ENCODE measurements at places on chromosomes 3 and 15.

DNA sequence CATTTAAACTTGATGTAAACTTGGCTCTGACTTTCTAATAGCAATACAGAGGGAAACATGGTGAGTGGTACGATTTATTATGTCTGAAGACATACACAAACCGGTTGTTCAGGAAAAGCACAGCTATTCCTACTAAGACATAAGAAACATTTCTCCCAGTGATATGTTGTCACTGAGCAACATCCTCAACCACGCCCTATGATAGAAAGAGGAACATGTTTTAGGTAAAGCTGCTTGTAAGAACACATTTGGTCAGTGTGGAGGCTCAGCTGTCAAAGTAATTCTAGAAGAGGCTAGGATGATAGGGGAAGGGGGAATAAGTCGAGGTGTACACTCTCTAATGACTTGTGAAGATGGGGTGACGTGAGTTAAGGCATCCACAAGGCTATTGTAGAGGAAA is 42.7 kb upstream of the B3GNT5 start:
- no peak for DNase-seq

DNA sequence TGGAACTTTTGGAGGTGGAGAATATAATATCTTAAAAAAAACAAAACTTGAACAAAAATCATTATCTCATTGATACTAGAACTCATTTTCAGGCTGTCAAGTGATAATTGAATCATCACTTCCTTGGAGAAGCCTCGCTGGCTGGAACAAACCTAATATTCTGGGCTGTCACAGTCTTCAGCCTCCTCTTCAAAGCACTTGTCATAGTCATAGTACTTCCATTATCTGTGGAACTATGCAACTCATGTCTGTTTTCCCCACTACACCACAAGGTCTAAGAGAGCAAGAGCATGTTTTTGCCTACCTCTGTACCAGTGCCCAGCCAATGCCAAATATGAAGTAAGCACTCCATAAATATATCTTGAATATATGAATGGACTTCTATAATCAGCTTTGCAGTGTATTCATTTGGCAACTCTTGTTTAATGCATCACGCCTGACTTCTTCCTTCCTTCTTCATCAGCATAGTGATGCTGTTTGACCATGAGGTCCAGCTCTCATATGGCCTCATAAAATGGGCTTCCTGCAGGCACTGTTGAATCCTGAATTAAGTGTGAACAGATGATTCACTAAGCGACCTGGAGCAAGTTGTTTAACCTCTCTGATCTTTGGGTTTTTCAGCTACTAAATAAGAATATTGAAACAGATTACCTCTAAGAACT is 86.6 kb upstream of the SNRK start:
- no peak for DNase-seq

- no peak for DNase-seq
Measured at GRCh38 chr3:24048843-24049242, 103.8 kb downstream of the NR1D2 start.

DNA sequence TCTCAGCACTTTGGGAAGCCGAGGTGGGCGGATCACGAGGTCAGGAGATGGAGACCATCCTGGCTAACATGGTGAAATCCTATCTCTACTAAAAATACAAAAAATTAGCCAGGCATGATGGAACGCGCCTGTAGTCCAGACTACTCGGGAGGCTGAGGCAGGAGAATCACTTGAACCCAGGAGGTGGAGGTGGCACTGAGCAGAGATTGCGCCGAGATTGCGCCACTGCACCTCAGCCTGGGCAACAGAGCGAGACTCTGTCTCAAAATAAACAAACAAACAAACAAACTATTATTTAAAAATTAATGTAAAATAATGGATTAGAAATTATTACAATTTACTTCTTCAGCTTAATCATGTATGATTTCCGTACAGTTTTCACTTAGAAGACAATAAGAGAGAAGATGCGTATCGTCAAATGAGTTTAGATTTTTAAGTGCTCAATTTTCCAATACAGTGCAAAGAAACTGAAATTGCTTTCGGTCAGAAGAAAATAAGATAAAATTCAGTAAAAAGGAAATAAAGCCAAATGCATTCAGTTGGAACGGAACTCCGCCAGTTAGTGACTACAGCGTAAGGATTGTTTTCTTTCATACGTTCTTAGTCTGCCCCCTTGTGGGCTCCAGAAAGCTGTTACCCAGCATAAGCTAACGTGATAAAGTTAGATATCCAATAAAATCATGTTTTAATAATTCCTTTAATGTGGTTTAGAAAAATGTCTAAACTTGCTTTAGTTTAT is 24.8 kb downstream of the AADAC start:
- no peak for DNase-seq

GRCh38 chr3:138038725-138039462 is 28.9 kb downstream of the CLDN18 start:
- DNase-seq: no peak

GRCh38 chr15:38670128-38671005 is 105.8 kb upstream of the RASGRP1 start:
- DNase-seq: peak; percentile 28

DNA sequence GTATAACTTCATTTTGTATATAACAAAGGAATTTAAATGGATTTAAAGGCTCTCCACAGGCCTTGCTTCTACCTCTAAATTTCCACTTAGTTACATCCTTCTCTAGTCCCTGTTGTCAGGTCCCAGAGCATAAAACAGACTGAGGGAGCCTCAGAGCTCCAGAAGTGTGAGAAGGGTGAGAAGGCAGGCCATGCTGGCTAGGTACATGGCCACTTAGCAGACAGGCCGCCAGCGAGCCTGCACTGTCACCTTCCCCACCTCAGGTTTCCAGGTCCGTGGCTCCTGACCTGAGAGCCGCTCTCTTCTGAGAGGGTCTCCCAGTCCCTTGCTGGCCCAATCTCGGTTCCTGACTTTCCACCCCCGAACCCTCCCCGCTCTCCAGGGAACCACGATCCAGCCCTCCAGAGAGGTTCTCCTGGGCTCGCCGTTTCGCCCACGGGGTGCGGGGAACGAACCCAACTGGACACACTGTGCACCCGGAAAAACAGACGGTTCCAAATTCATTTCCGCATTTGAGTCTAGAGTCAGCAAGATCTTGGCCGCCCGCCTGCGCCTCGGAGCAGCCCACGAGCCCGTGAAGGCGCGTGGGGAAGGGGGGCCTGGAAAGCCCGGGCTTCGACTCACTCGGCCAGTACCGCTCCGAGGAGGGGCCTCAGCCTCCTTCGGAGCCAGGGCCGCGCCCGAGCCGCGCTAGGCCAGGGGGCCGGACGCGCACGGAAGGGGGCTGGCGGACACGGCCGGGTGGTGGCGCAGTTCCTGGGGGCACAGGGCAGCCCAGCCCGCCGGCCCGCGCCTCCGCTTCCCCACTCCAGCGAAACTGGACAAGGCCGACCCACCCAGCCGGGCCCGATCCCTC is 16.7 kb upstream of the SOX2 start:
- DNase-seq: no peak

- DNase-seq: no peak
Measured at GRCh38 chr15:90000186-90001001, 730 bp upstream of the ZNF710 start.

GRCh38 chr15:99031688-99032282 is 24.2 kb upstream of the PGPEP1L start:
- no peak for DNase-seq

GRCh38 chr3:100057716-100058575 is 56.4 kb downstream of the FILIP1L start:
- DNase-seq: no peak

GRCh38 chr3:197149528-197149927 is 119.9 kb upstream of the MELTF start:
- DNase-seq: no peak

- DNase-seq: no peak
Measured at GRCh38 chr3:39387411-39387975, 4.3 kb downstream of the SLC25A38 start.

GRCh38 chr15:64558460-64559179 is 98.2 kb downstream of the ZNF609 start:
- no peak for DNase-seq

DNA sequence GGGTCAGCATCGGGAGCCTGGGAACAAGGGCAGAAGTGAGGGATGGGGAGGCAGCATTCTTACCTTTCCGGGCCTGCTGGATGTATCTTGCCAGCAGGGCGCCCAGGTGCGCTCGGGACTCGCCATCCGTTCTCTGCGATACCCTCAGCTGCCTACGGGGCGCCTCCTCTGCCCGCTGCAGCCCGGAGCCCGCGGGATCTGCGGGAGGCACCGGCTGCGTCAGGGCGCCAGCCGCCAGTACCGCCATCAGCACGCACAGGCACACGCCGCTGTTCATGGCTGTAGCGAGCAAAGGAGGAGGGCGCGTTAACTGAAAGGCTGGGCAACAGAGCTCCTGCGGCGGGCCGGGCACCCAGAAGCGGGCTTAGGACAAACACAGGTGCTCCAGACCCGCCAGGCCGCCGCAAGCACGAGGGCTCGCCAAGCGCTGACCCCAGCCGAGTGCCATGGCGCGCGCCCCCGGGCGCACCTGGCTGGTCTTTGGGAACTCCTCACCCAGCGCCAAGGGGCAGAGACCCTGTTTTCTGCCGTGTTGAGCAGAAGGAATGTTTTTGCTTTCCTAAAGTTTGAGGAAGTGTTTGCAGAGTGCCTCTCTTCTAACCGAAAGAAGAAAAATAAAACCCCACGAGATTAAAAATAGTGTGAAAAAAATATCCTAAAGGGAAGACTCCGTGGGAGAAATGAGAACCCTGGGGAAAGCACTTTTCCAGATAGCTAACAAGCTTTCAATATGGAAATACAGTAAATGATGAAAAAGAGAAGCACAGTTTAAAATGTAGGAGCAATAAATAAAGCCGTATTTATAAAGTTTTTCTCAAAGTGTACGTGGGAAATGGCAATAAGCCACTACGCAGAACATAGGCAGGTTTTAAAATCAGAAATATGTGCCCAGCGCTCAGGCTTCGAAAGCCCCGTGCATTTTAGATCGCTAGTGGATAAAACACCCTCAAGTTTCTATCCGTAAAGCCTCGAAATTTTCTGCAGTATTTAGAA is 2.3 kb downstream of the CCK start:
- no peak for DNase-seq

- no peak for DNase-seq
Measured at GRCh38 chr3:140185375-140185774, 250.4 kb downstream of the CLSTN2 start.

GRCh38 chr3:60073228-60073627 is 1023.4 kb upstream of the CFAP20DC start:
- no peak for DNase-seq

- no peak for DNase-seq
Measured at GRCh38 chr15:57327985-57328471, 48.3 kb upstream of the CGNL1 start.

- DNase-seq: no peak
Measured at GRCh38 chr15:22870865-22871264, 32.4 kb downstream of the NIPA2 start.

Data from activated T-helper 1 cell treated with anti-CD3 and anti-CD28 coated beads, Interleukin-2, amount 50 U/mL, for 16 hours (primary cell).